Ammon's horn (tissue), 1 donor: ENCODE measurements at places on chromosomes 4 and X.

DNA sequence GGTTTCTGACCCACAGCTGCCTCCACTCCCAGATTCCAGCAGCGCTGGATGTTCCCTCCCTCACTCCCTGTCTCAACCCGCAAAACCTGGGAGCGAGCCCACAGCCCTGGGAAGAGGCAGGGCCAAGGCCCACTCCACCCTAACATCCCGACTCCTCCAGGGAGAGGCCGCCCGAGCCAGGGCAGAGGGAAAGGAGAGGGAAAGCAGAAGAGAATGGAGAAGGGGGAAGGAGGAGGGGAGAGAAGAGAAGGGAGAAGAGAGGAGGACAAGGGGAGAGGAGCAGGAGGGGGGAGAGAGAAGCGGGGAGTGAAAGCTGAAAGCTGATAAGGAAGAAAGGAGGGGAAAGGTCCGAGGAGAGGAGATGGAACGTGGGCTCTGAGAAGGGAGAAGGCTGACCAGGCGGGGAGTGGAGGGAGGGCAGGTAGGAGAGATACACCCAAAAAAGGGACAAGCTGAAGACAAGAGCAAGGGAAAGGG, 120.2 kb upstream of the PJA1 start:
- DNase-seq, result no peak

DNA sequence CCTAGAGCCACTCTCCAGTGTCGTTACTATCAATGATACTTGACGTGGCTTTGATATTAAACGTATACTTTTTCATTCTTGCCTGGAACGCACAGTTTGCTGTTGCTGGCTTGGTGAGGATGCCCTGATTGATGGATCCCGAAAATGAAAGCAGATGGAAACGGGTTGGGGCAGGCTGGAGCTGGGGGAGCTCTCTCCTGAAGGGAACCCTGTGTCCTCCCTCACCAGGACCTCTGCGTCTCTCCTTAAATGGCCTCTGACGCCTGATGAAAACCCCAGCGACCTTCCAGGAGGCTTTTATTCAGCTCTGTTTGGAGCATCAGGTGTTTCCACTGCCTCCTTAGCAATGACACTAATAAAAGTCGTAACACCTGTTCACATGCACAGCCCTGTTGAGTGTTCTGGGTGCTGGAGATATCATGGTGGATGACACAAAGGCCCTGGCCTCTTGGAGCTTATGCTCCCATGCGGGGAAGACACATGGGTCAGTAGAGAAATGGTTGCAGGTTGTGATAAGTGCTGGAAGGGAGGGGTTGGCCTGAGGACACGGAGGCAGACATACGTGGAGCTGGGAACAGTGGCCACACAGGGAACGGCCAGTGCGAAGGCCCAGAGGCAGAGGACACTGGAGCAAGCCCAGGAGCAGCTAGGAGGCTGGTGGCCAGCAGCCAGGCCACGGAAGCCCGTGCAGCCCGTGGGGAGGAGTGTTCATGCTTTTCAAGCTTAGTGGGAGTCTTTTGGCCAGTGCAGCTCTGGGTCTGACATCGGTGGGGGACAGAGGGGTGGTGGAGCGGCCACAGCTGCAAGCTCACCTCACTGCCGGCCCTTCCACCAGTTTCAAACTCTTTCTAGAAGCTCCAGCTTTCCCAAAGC, 7.5 kb downstream of the MSANTD1 start:
- no peak for DNase-seq

- DNase-seq, result no peak
These were observed 30.4 kb upstream of the TMSB15A start for GRCh38 chrX:102546828-102547493.

- no peak for DNase-seq
These were observed 19.1 kb downstream of the EIF4E start for GRCh38 chr4:98909646-98910401.

GRCh38 chr4:25564836-25565235, 90.8 kb upstream of the SLC34A2 start:
- DNase-seq, result no peak

GRCh38 chr4:5798946-5799345, 87.9 kb downstream of the EVC start:
- no peak for DNase-seq

GRCh38 chrX:139560221-139560620, 29.7 kb downstream of the F9 start:
- no peak for DNase-seq

DNA sequence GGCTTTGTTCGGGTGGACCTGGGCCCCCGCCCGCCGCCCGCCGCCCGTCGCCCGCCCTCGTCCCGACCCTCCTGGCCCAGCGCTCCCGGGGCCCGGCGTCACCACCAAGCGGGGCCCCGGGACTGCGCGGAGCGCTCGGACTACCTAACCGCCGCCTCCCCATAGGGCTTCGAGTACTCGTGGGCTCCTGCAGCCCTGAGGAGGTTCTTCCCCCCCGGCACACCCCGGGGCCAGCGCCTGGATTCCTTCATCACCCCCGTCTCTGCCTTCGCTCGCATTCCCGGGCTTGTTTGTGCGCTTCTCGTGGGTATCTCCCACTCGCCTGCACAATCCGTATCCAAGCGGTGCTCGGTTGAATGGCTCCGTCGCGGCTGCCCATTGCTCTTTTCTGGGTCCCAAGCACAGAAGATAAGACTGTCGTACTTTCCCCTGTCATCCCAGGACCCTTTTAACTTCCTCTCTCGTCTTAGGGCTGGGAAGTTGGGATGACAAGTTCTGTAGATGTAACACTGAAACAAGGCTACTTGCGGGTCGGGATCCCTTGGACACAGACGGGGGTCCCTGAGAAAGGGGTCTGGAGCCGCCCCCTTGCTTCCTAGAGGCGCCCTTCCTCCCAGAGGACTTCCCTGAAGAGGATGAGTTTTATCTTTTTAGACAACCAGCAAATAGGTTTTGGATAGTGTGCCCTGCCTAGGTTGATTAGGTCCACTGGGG, 565 bp downstream of the MOB1B start:
- peak; percentile 43 for DNase-seq

- DNase-seq, result no peak
These were observed 48.5 kb downstream of the MAMLD1 start for GRCh38 chrX:150411656-150412055.

DNA sequence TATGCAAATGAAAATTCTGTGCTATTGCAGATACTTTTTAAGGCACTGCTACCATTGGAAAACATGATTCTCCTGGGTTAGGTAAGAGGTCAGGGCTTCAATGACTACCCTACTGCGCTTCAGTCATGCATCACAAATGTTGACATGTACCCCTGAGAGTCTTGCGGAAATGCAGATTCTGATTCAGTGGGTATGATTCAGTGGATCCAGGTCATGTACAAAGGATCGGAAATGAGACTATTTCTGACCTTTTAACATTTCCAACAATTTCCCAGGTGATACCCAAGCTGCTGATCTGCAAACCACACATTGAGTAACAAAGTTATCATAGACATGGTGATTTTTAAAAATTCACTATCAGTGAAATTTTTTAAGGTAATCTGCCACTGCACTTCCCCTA, 62.6 kb downstream of the DDX53 start:
- DNase-seq, result no peak

GRCh38 chr4:67531379-67531962, 13.8 kb downstream of the CENPC start:
- no peak for DNase-seq

DNA sequence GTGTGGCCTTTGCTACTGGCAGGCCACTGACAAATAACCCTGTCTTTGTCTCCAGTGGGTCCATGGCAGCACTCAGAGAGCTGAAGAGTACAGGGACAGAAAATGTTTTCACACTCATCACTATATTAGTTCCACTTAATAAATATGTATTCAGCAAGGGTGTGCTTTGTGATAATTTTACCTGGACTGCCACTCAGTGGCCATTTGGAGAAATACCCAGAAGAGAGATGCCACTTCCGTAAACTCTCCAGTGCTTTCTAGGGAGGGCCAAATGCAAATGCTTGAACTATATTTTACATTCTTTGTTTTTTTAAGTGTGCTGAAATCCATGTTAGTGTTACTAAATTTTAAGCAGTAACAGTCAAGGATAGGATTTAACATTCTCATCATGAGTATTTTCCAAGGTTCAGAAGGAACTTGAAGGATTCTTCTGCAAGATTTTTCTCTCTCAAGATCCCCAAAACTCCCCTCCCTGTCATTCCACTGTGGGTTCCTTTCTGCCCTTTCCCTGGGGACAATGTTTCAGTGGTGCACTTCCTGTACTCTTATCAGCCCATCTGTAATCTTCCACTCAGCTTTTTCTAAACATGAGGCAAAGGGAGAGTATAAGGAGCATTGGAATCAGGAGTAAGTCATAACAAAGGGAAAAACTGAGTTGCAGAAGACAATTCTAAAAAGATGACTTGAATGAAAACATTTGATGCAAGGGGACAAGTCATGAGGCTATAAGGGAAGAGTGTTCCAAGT, 46.0 kb downstream of the TFDP3 start:
- DNase-seq, result peak; percentile 5

DNA sequence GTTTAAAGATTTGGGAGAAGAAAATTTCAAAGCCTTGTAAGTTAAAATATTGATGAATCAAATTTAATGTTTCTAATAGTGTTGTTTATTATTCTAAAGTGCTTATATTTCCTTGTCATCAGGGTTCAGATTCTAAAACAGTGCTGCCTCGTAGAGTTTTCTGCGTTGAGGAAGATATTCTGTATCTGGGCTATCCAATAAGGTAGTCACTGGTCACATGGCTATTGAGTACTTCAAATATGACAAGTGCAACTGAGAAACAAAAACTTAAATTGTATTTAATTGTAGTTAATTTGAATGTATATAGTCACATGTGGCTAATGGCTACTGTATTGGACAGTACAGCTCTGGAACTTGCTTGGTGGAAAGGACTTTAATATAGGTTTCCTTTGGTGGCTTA, 1.1 kb downstream of the ALB start:
- no peak for DNase-seq

- no peak for DNase-seq
These were observed 68.1 kb downstream of the DRD5 start for GRCh38 chr4:9849538-9849920.

DNA sequence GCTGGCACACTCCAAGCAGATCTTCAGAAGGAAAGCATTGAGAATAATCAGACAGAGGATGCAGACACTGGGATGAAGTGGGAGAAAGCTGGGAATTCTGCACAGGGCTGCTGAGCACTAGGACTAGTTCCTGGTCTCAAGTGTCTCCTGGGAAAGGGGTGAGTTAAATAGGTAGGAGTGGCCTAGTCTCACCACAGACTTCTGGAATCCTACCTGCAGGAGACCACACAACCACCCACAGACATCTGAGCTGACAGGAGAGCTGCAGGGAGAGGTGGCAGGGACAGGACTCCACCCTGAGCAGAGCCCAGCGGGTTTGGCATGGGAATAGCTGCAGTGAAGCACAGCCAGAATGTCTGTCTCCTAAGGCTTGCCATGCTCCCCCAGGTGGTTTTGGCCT, 95.1 kb upstream of the GALNTL6 start:
- DNase-seq, result no peak

- peak; percentile 93 for DNase-seq
These were observed at the start of gene SPP1 for GRCh38 chr4:87975466-87975865. Gene SPP1, plus strand, starts transcription at chr4:87975714. Its CDS starts 1,182 bp downstream, at chr4:87976896.

DNA sequence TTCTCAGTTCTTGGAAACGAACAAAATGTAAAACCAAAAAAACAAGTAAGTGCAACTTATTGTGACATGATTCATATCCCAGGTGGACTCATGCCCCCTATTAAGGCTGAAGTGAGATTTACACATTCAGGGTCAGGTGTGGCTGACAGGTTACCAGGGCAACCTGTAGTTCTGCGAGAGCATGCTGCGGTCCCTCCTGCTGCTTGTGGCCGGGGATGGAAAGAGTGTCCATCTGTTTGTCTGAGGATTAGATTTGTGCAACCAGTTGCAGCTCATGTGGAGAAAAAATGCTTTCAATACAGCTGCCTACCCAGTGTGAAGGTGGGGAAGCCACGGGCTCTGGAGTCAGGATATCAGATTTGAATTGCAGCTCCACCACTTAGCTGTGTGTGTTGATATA, 78.8 kb downstream of the FAM184B start:
- DNase-seq, result no peak

- no peak for DNase-seq
These were observed 6.6 kb upstream of the ENOX2 start for GRCh38 chrX:130909469-130910136.

DNA sequence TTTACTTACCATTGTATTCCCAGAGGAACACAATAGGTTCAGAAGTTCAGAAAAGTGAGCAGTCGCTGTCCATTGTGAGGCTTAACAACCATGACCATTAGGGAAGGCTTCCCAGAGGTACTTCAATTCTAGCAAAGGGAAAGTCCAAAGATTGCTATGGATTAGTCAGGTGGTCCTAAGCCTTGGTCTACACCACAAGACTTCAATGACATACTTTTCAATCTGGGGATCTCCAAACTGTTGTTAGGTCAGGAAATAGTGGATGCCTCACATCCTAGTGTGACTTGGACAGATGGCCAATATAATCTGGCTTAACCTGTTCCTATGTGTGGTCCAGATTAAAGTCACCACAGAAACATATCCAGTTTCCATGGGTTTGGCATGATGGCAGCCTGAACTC, 118.0 kb downstream of the SPCS3 start:
- no peak for DNase-seq

DNA sequence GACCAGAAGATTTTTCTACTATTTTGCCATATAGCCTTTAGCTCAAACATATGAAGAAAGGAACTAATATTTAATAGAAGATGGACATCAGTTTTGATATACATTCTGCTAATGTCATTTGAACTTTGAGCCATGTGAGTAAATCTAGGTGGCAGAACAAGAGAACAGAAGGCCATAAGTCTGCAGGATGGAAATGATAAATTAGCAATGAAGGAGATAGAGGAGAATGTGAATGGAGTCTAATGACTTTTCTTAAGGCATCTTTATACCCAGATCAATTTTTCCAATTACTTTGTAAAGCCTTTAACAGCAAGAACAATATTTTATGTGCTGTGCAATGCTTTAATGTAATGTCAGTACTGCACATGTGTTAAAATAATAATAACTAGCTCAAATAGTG, 30.1 kb upstream of the ALG13 start:
- DNase-seq, result no peak

DNA sequence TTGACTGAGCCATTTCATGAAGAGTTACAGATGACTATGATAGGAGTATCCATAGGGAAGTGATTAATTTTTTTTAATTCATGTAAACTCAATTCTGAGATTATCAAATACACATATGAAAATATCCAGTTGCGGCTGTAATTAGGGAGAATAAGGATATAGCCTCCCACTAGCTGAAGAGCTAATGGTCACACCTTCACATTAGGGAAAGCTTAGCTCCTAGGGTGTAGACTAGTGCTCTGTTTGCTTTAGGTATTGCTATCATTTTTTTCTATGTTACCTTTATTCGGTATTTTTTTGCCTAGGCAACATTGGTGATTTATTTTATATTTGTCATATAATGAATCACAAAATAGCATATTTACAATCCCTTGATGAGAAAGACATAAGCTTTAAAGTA, 39.6 kb upstream of the EPGN start:
- DNase-seq, result no peak

GRCh38 chr4:1792832-1793495, at the start of gene FGFR3:
Gene FGFR3, plus strand, starts transcription at chr4:1793293. Its CDS starts 642 bp downstream, at chr4:1793935.
- no peak for DNase-seq

GRCh38 chr4:142721187-142721586, 124.9 kb downstream of the INPP4B start:
- no peak for DNase-seq
